Large intestine (tissue), 12 donors: ENCODE measurements at places on chromosomes 3 and 15. TPM values are rescaled to one million over a fixed set of nuclear protein-coding genes. Genes with fewer than 3 reads are reported as not detected.

Gene CFAP44
- 11.9 TPM for polyA plus RNA-seq

Gene ZNF385D
- 2.2 TPM for polyA plus RNA-seq

Gene ACAN
- 0.16 TPM for polyA plus RNA-seq

Gene MYZAP
- 17.5 TPM for polyA plus RNA-seq

Gene SPATA12
- polyA plus RNA-seq = not detected

Gene CNTN4
- 9.3 TPM for polyA plus RNA-seq

DNA sequence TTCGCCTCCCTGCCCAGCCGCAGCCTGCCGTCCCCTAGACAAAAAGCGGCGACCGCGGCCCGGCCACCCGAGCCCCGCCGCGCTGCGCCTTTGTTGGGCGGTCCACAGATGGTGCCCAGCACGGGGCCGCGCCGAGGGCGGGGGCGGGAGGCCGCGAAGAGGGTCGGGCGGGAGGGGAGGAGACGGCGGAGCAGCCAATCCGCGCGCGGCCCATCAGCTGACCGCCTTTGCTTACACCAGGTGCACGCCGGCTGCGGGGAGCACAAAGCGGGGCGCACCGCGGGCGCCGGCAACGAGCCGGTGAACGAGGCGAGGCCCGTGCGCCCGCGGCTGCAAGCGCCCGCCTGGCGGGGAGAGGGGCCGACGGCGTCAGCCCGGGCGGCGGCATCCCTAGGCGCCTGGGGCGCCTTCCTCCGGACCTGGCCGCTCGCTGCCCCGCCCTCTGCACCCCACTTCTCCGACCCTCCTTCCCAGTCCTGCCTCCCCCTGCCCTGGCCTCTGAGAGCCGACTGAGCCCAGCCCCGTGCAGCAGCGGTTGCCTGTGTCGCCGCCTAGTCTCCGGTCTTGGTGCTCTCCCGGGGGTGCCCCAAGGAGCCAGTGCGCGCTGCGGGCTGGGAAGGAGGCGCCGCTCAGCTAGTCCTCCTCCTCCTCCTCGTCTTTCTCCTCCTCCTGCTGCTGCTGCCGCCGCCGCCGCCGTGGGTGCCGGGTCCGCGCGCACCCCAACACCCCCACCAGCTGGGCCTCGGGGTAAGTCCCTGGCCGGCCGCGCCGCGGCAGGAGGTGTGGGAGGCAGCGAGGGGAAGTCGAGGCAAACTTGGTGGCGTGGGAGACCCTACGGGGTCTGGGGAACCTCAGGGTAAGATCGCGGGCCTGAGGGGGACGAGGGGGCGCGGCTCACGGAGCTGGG, at the start of gene LRRN1:
LRRN1 (plus strand) TSS at position 259 of the 907 bp plus-strand sequence. CDS start 45,211 bp downstream, outside the sequence.
- H3K36me3 ChIP-seq = no peaks in the 10 kb centered on the region
- peaks cover 18% of the 10 kb centered on the region for H3K27me3 ChIP-seq
- H3K4me3 ChIP-seq = peak within 1 kb of the TSS; percentile 81
- H3K4me1 ChIP-seq = peaks cover 5% of the 10 kb centered on the region
- peak within 1 kb of the TSS; percentile 80 for H3K27ac ChIP-seq

DNA sequence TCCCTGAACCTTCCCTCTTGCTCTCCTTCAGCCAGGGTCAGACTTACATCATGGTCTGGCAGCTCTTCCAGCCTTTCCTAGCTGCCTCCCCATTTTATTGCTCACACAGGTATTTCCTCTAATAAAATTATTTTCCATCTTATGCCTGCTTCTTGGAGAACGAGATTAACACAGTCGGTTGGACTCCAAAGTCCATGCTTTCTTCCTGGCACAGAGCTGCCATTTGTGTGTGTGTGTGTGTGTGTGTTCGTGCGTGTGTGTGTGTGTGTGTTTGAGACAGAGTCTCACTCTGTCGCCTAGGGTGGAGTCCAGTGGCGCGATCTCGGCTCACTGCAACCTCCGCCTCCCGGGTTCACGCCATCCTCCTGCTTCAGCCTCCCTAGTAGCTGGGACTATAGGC, 15.5 kb downstream of the FSD2 start:
- no peak overlapping the region for H3K27ac ChIP-seq
- H3K36me3 ChIP-seq = no peaks in the 10 kb centered on the region
- H3K4me1 ChIP-seq = no peaks in the 10 kb centered on the region
- DNase-seq = no peak

DNA sequence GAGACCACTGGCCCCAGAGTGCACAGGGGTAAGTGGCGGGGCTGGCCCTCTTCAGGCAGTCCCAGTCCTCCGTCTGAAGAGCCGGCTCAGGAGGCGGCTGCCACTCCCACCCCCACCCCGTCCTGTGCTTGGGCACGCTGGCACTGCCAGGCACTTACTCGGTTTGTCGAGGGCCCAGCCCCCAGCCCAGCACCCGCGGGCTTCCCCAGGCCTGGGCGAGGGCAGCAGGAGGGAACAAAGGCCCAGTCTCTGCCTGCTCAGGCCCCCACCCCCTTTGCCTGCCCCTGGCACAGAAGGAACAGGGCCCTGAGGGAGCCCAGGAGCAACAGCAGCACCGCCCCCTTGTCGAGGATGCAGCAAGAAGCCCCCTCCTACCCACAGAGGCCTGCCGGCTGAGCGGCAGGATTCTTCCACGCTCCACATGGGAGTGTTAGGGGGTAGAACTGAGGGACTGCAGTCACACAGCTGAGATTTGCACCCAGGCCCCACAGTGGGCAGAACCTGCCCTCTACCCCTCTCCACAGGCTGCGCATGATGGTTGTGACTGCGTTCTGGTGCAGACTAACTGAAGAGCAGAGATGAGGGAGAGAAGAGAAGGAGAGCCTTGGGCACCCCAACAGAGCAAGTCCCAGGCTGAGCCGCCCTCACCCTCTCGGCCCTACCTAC, 8.9 kb downstream of the DUSP7 start:
- H3K4me3 ChIP-seq = no peak overlapping the region
- no peak overlapping the region for H3K27ac ChIP-seq
- no peaks in the 10 kb centered on the region for H3K27me3 ChIP-seq
- H3K4me1 ChIP-seq = no peaks in the 10 kb centered on the region
- DNase-seq = no peak

DNA sequence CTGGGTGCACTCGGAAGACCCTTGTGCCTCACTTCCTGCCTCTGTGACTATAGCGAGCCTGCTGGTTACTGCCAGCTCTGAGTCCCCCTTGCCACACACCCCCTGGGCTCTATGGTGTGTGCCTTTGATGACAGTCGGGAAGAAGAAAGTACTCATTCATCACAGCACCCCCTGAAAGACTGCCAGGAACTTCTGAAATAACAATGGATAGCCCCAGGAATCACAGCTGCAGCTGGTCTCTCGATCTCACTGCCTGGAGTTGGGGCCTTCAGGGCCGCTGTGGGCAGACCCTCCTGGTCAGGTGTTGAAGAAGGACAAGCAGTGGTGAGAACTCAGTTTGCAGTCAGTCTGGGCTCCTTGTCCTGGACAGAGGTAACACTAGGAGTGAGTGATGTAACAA, 9.8 kb upstream of the RPP14 start:
- H3K27me3 ChIP-seq = peaks cover 4% of the 10 kb centered on the region
- DNase-seq = no peak
- H3K4me1 ChIP-seq = no peaks in the 10 kb centered on the region
- H3K36me3 ChIP-seq = peaks cover 7% of the 10 kb centered on the region
- H3K4me3 ChIP-seq = no peak overlapping the region

DNA sequence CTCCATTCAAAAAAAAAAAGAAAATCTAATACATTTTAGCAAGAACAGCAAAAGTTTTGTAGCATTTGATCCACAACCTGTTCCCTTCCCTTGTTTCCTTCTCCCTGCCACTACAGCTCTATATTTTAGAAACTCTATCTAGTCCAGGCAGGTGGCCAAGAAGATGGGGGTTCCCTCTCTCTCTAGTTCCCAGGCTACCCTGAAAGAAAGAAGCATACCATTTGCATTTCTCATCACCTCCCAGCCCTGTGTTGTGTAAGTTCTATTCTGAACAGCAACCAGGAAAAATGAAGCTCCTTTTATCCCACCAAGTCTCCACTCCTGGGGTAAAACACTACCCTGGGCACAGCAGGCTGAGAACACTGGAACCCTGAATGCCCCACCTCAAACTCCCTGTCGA, 100.0 kb downstream of the PCCB start:
- no peak overlapping the region for H3K27ac ChIP-seq
- H3K4me3 ChIP-seq = no peak overlapping the region
- no peak for DNase-seq
- H3K36me3 ChIP-seq = peaks cover 21% of the 10 kb centered on the region
- H3K4me1 ChIP-seq = no peaks in the 10 kb centered on the region

- H3K4me1 ChIP-seq = peaks cover 12% of the 10 kb centered on the region
- no peak for DNase-seq
- H3K36me3 ChIP-seq = no peaks in the 10 kb centered on the region
- H3K27me3 ChIP-seq = no peaks in the 10 kb centered on the region
- H3K4me3 ChIP-seq = no peak overlapping the region
These were observed 68.2 kb upstream of the SNRK start for GRCh38 chr3:43218156-43218555.

DNA sequence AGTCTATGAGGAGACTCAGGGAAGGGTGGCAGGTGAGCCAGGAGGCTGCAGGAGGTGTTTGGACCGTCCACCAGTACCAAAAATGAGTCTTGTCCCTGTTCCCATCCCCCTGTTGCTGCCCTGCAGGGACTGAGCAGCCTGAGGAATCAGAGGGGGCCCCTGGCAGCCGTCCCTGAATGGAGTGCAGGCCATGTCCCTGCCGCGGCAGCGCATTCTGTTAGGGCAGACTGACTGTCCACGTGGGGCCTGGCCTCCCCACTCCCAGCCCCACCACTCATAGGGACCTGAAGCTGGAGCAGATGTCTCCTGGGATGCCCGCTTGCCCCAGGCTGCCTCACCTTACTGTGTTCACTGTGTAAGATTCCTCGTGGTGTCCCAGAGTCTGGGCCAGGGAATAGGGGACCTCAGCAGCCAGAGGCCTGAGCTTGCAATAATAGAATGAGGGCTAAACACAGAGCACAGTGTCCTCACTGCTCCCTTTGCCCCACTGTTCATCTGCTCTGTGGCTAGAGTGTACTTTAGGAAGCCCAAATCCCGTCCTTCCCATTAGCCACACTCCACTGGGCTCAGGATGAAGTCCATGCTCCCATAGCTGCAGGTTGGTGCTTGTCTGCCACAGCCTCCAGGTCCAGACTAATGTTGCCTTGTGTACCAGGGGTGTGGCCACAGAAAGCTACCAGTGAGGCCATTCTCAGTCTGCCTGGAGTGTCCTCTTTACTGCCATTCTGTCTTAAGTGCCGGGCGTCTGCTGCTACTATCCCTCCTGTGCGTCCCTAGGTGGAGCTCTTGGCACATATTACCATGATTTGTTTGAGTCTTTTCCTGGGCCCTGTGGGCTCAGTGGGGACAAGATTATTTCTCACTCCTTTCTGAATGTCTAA, 63.2 kb downstream of the HCN4 start:
- peaks cover 63% of the 10 kb centered on the region for H3K36me3 ChIP-seq
- no peak overlapping the region for H3K27ac ChIP-seq
- H3K4me3 ChIP-seq = no peak overlapping the region
- H3K27me3 ChIP-seq = no peaks in the 10 kb centered on the region

DNA sequence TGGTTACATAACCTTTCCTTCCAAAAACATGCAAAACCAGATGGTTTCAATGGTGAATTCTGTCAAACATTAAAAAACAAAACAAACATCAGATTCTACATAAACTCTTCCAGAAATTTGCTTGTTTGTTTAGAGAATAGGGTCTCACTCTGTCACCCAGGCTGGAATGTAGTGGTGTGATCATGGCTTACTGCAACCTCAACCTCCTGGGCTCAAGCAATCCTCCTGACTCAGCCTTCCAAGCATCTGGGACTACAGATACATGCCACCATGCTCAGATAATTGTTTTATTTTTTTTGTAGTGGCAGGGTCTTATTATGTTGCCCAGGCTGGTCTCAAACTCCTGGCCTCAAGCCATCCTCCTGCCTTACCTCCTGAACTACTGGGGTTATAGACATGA, 36.1 kb downstream of the FBXL2 start:
- H3K27me3 ChIP-seq = no peaks in the 10 kb centered on the region
- no peak overlapping the region for H3K4me3 ChIP-seq
- peaks cover 5% of the 10 kb centered on the region for H3K36me3 ChIP-seq
- no peak overlapping the region for H3K27ac ChIP-seq
- no peaks in the 10 kb centered on the region for H3K4me1 ChIP-seq

DNA sequence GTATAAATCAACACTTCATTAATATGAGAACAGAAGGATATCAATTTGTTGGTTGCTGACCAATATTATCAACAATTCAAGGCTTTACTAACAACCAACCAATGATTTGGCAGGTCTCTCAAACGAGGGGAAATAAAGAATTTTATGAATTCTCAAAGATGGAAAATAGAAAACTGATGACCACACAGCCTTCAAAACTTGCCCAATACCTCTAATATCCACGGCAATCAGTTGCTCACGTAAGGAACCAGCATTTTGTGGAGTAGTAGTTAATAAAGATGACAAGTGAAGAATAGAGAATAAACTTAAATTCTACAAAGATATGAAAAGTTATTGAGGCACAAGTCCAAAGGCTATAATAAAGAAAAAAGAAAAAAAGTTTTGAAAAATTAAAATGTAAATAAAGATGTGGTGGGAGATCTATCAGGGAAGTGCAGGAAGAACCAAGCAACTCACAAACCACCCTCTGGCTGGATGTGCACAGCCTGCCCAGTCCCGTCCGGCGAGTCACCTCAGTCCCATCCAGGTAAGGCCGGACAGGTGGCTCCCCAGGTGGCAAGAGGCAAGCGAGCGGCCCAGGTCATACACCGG, 808 bp downstream of the GK5 start:
- peak overlapping the region; percentile 99 for H3K27ac ChIP-seq
- DNase-seq = no peak
- H3K36me3 ChIP-seq = no peaks in the 10 kb centered on the region
- peak overlapping the region; percentile 96 for H3K4me3 ChIP-seq
- H3K27me3 ChIP-seq = no peaks in the 10 kb centered on the region
- peaks cover 17% of the 10 kb centered on the region for H3K4me1 ChIP-seq

GRCh38 chr15:99423186-99424130, 142.3 kb upstream of the MEF2A start:
- DNase-seq = no peak
- no peak overlapping the region for H3K4me3 ChIP-seq
- peaks cover 2% of the 10 kb centered on the region for H3K27me3 ChIP-seq

DNA sequence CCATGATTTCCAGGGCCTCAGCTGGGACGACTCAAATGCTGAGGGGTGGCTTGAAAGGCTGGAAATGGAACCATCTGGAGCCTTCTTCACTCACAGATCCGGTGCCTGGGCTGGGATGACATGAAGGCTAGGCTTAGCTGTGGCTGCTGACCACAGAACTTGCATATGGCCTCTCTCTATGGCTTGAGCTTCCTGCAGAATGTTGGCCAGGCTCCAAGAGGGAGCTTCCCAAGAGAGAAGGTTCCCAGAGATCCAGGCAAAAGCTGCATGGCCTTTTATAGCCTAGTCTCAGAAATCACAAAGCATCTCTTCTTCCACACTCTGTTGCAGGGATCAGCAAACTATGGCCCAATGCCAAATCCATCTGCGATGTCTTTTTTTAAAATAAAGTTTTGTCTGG, 44.8 kb downstream of the GATM start:
- H3K27me3 ChIP-seq = no peaks in the 10 kb centered on the region
- no peaks in the 10 kb centered on the region for H3K36me3 ChIP-seq
- H3K27ac ChIP-seq = peak overlapping the region; percentile 5

- H3K27ac ChIP-seq = no peak overlapping the region
- DNase-seq = no peak
- H3K4me3 ChIP-seq = no peak overlapping the region
- peaks cover 10% of the 10 kb centered on the region for H3K36me3 ChIP-seq
These were observed 3.3 kb downstream of the BNIP2 start for GRCh38 chr15:59685737-59686297.

- no peak overlapping the region for H3K27ac ChIP-seq
- no peaks in the 10 kb centered on the region for H3K36me3 ChIP-seq
- DNase-seq = no peak
- no peaks in the 10 kb centered on the region for H3K27me3 ChIP-seq
- H3K4me1 ChIP-seq = no peaks in the 10 kb centered on the region
These were observed 209.5 kb downstream of the MECOM start for GRCh38 chr3:169454060-169454317.

- H3K27me3 ChIP-seq = peaks cover 1% of the 10 kb centered on the region
- no peak overlapping the region for H3K27ac ChIP-seq
- peak; percentile 45 for DNase-seq
These were observed 7.0 kb upstream of the CD276 start for GRCh38 chr15:73677146-73677607.
